ENCODE measurements at places on chromosomes 6 and 20.

DNA sequence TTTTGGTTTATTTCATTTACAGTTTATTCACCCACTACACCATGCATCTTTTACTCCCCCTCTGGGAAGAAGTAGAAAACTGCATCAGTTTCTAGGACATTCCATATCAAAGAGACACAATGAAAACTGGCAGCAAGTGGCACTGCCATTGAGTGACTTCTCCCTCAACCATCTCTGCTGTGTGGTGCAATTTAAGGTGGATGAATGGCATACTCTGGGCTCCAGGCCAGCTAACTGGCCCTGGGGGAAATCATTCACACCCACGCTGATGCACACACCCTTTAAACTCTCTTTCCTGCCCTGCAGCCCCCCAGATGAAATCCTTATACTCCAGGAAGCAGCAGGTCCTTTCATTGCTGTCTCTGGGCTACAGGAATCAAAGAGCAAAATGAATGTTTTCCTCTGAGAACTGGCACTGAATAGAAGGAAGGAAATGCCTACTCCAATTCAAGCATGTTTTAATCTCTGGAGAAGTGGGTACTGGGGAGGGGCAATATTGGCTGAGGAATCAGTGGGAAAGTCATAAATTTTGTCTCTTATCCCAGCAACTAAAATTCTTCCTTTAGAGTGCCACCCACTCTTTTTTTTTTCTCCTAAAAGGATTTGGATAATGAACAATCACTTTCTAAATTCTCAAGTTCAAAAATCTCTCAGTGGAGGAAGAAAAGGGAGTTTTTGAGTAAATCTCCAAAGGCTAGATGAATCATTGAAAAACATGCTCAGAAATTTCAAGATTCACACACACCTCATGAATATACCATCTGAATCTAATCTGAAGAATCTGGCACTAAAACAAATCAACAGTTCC, 16.9 kb upstream of the RFPL4B start:
- no peak for DNase-seq

DNA sequence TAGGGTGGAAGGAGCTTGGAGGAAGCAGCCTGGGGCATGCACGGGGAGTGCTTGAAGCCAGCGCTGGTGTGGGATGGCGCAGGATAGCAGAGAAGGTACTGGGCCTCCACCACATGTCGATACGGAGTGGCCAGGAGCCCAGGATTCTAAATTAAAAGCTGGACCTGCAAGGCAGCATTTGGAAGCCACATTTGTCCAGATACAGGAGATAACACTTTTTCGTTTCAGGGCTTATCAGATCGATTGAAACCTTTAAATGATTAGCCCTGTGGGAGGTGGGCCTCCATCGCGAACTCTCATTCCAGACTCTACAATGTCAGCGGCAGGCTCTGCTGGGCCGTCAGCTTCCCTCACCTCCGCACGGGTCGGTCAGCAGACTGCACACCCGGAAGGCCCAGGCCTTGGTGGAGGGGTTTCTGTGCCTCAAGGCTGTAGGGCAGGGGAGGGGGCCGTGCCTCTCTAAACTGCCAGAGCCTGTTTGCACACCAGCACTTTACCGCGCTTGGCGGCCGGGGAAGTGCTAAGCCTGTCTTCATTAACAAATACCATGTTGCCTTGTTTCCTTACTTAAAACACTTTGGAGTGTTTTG, 17.9 kb downstream of the EDN3 start:
- DNase-seq = no peak

DNA sequence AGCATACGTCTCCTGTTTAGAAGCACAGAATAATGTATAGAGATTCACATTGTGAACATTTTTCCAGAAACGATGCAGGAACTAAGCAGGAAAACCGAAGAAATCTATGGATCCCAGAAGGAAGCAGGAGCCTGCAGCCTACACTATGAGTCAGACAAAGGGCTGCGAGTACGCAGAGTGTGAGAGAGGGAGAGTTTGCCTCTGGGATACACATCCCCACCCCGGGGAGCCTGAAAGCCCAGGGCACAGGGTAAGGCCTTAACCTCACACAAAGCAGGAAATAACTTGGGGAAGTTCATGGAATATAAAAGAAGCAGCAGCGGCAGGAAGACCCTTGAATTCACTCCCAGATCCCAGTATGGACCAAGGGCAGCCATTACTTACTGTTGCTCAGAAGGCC, 842.1 kb upstream of the MANEA start:
- no peak for DNase-seq

- no peak for DNase-seq
Measured at GRCh38 chr6:14738933-14739332, 506.9 kb upstream of the JARID2 start.

GRCh38 chr6:168615837-168616236, 174.9 kb downstream of the SMOC2 start:
- DNase-seq = no peak

GRCh38 chr6:5384276-5384675, 123.0 kb downstream of the FARS2 start:
- no peak for DNase-seq

DNA sequence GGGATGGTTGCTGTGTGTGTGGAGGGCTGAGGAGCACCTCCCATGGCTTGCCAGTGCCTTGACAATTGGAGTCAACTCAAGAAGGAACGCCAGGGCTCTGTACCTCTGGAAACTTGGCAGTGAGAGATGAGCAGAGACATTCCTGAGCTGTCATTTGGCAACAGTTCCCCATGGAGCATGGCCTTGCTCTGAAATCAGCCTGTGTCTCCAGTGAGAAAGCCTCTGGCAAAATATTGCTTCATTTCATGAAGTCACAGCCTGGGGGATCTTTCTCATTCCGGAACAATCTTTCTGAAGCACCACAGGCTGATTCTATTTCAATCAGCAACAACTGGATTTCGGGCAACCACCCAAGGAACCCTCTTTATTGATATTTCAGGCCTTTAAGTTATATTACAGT, 52.2 kb upstream of the FNDC1 start:
- DNase-seq = no peak

DNA sequence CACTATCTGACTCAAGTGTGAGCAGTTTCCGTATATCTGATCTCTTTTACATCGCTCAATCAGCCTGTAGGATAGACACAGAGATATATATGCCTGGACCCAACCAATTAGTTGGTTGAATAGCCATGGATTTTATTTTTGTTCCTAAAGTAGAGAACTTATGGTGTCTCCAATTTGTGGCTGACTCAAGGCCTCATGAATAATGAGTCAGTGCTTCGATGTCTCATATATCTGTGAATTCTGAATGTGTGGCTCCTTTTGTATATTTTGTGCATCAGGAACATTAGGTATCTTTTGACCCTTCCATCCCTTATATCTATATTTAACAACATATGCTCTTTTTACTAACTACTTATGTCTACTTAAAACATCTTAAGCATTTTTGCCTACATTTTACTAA, 64.5 kb downstream of the OR2B2 start:
- no peak for DNase-seq

GRCh38 chr6:1182722-1183521, 129.0 kb upstream of the FOXQ1 start:
- no peak for DNase-seq

- no peak for DNase-seq
Measured at GRCh38 chr20:33124261-33124660, 43.7 kb upstream of the BPIFA2 start.

DNA sequence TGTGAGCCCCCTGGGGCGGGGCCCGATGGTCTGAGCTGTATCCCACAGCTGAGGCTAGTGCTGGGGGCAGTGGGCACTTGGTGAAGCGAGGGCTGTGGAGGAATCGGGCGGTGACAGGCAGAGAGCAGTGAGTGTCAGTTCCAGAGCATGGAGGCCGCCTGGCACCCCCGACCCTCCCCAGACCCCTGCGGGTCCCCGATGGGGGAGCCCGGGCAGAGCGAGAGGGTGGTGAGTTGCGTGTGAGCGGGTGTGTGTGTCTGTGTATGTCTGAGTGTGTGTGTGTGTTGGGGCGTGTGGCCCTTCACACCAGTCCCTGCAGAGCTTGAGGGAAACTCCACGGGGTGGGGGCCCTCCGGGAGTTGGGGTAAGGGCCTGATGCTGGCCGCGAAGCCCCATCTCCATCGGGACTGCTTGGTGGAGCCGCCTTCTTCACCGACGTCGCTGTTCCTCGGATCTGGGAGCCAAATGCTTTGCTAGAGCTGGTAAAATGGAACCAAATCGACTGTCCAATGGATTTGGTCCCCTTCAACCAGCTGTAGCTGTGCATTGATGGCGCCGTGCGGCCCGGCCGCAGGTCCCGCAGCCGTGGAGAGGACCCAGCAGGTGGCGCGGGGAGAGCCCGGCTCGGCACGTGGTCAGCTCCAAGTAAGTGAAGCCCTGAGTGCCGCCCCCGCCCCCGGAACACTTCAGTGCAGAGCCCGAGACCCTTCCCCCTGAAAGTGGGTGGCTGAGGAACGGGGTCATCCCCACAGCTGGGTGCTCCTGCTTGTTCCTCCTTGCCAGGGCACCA, 77.7 kb upstream of the SLCO4A1 start:
- DNase-seq = no peak

GRCh38 chr20:6612606-6612923, 154.9 kb upstream of the BMP2 start:
- no peak for DNase-seq

DNA sequence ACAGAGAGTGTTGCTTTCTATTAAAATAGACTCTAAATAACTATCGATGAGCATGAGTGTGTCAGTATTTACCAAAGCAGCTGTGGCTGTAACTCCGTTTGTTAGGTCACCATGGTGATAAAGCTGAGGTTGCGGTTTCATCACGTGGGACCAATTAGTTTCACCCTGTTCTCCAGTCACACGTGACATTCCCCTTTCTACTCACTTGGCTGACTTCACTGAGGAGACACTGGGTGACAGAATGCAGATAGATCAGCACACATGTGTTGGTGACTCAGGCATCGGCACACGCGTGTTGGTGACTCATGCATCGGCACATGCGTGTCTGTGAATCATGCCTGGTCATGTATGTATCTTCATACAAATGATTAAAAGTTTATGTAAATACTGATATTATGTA, 285.4 kb downstream of the THBS2 start:
- DNase-seq = no peak

DNA sequence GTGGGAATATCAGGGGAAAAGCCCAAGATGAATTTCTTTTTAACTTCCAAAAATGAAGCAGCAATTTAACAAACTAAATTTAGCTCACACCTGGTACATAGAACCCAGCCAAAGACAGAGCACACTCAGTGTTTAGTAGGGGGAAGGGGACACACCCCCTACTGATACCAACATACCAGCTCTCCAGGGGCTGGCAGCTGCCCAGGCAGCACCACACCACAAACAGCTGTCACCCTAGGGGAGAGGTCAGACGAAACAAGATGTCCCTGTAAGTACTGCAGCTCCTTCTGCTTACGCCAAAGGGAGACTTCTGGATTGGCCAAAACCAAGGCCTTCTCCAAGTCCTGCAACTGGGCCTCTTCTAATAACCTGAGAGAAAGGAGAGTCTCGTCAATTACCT, 26.0 kb downstream of the MDN1 start:
- no peak for DNase-seq

DNA sequence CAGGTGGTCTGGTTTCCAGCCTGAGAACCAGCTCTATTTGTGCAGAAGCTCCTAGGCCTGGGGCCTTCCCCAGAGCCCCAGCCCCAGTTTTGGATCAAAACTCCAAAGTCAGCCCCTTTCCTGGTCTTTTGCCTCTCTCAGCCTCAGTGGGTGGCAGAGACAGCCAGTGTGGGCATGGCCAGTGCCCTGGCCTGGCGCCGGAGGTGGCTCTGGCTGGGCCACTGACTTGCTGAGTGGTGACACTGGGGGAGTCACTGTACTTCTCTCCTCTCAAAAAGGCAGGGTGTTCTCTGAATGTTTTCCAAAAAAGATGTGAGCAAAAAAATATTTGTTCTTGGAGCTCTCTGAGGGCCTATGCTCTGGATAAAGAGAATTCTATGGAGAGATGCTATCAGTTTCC, 20.0 kb upstream of the MLN start:
- DNase-seq = no peak

DNA sequence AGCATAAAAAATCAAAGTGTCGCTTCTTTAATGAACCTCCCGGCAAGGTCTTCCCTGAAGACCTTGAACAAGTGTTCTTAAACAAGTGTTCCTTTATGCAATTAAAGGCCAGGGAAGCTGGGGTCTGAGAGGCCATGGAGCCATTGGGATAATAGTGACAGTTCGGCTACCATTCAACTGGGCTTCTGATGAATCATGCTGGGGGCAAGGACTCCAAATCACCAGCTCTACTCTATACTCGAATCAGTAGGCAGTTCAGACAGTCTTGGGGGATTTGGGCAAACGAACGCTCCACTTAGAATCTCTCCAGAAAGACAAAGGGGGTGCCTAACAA, 34.7 kb upstream of the EZR start:
- no peak for DNase-seq

DNA sequence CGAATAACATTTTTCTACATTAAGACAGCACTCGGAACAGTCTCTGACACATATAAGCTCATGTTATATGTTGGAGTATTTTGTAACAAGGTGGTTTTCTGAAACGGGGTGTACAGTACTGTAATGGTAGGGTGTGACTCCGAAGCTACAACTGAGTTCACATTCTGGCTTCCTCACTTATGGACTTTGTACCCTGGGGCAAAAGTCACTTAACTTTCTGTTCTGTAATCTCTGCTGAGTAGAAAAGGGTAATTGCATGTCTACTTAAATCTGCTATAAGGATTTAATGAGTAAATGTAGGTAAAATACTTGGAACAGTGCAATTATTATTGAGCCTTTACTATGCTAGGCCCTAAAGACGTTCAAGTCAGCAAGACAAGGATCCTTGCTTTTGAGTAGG, 4.7 kb upstream of the LTV1 start:
- DNase-seq = no peak

DNA sequence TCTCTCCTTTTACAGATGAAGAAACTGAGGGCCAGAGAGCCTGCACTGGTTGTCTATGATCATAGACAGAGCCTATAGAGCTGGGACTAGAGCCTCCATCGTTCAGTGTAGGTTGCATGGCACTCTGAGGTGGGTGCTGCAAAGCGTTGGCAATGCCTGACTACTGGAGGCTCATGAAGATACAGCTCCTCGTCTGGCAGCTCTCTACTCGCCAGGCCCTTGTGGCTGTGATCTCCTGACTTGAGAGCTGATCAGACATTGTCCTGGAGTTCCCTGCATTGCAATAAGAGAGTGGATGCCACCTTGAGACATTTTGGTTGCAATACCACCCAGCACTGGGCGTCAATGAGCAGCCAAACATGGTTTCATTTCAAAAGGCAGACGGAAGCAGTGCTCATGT, 270.1 kb upstream of the ARID1B start:
- no peak for DNase-seq

DNA sequence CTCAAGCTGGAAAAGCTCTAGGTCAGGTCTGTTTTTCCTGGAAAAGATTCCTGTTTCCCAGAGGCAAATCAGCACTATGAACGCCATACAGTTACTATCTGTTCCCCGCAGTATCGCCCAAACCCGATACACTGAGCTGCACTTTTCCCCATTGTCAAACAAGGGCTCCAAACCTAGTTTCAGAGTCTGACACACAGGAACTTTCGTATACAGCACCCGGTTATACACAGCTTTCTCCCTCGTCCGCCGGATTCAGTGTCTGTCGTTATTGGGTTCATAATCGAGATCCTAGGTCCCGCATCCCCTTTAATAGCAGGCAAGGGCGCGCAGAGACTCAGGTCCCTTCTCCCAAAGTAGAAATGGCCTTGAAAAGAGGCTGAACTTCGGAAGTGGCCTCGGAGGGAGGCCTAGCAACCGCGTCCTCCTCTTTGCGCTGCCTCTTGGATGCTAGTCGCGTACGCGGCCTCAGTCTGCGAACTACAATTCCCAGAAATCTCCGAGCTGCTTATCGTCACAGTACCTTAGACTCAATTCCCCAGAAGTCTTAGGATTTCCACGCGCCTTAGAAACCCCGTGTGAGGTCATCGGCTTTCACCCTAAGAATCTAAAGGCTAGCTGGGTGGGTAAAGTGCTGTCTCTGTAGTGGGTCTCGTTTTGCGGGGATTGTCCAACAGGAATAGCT, 34.2 kb downstream of the ZNF391 start:
- no peak for DNase-seq

Measured in activated naive CD8-positive, alpha-beta T cell treated with anti-CD3 and anti-CD28 coated beads, Interleukin-2, amount 50 U/mL, for 16 hours (primary cell).